ENCODE measurements at places on chromosomes 2 and 18. TPM values are rescaled to one million over a fixed set of nuclear protein-coding genes. Genes with fewer than 3 reads are reported as not detected.

FAHD2A gene
- total RNA-seq: 17.2 TPM

TEKT4 gene
- total RNA-seq: 0.26 TPM

HADHA gene
- 148 TPM for total RNA-seq

POMC gene
- not detected for total RNA-seq

DNA sequence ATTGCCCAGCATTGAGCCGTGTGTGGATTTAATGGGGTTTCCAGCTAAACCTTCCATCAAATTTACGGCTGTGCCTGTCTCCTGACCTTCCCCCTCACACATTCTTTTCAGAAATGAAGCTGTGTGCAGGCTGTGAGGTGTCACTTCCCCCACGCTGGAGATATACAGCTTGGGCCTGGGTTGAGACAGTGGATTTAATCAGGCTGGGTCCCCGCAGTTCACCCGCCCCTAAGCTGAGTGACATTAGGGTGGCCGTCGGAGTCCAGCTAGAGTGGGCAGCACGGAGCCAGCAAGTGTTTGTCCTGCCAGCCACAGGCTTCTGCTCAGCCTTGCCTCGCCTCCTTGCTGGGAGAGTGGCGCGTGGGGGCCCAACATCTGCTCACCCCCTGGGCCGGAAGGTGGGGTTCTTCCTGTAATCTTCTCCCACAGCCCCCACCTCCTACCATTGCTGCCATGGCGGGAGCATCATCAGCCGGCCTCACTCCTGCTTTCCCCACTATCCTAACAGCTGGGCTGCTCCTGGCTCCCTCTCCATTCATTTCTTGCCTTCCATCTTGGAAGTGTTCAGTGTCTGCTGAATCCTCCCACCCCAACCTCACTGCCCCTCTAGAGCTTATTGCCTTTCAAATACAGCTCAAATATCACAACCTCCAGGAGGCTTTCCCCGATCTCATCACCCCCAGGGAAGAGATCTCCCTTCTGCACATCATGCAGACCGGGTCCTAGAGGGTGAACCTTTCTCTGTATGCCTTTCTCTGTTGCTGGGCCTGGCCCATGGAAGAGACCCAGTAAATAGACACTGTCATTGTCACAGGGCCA is 149.0 kb downstream of the GLI2 start:
- no peak for DNase-seq

GRCh38 chr2:236550701-236551465 is 18.7 kb upstream of the ACKR3 start:
- no peak for DNase-seq

DNA sequence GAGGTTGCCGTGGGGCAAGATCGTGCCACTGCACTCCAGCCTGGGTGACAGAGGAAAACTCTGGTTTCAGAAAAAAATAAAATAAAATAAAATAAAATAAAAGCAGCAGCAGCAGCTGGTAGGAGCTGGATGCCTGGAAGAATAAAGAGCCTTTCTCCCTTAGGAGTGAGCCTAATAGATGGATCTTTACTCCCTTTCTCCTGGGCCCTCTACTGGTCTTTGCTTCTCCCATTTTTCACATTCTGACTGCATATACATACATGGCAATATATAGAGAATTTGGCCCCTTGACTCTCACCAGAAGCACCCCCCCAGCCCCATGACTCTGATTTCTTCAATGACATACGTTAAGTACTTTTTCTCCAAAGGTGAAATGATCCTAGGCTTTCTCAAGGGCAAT is 9.8 kb upstream of the MALT1 start:
- DNase-seq: no peak

DNA sequence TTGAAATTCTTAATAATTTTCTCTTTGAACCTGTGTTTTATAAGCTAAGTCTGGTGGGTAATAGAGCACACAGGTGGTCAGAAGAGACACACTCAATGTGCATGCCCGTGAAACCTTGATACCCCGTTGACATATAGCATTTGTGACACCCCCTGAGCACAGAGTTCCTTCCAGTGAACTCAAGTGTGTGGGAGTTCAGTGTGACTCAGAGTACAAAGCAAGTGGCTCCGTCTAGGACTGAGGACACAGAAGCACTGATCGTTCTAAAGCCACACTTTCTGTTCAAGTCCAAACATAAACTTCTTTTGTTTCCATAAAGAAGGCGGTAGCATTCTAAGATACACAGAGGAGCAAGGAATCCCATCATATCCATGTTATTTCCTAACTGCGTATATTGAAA is 523.6 kb downstream of the PID1 start:
- DNase-seq: no peak

DNA sequence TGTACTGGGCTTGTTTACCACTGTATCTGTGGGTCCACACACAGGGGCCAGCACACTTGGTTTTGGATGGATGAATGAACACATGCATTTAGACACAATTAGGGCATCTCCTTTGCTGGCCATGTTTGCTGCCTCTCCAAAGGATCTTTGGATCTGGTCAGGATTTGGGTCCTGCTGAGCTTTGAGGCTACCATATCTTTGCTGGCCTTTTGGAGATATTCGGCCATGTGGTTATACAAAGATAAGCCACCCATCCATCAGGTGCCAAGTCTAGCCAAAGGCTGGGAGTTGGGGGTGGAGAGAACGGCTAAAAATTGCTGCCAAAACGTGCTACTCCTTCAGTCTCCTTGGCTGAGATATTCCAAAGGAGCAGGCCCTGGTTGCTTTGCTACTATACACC is 18.2 kb upstream of the FZD7 start:
- no peak for DNase-seq

GRCh38 chr2:231334981-231335380 is 60.5 kb upstream of the B3GNT7 start:
- DNase-seq: no peak

- DNase-seq: no peak
These were observed 124.2 kb downstream of the FSIP2 start for GRCh38 chr2:185862657-185863398.

Measured in Panc1 (cell line).